Ascending aorta (tissue), 2 donors: ENCODE measurements at places on chromosomes 2 and 18. TPM values are rescaled to one million over a fixed set of nuclear protein-coding genes. Genes with fewer than 3 reads are reported as not detected.

HDHD2 gene
- 3.5 TPM for total RNA-seq

DNA sequence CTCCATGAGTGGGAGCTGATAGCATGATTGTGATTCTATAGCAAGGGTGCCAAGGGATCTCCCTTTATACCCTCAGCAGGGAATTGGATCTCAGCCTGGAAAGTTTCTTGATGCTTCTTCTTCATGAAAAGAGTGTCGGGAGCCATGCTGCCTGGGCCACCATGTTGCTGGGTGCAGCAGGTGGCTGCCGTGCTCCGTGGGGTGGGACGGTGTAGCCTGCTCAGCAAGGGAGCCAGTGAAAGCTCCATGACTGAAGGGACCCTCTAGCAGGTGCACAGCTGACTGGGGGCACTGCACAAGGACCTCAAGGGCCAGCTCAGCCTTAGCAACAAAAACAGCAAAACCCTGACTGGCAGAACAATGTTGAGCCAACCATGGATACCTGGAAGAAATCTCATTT is 368.9 kb upstream of the HS6ST1 start:
- DNase-seq = no peak

FOXD4L1 gene
- total RNA-seq = not detected

DNA sequence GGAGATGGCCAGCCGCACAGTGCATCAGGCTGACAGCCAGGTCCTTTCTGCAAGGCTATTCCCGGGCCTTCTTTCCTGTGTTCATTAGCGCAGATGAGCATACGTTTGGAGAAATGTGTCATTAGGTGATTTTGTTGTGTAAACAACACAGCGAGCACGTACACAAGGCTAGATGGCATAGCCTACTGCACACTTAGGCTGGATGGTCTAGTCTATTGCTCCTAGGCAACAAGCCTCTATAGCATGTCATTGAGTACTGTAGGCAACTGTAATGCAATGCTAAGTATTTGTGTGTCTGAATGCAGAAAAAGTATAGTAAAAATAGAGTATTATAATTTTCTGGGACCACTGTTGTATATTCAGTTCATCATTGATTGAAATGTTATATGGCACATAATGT is 50.9 kb upstream of the PHLPP1 start:
- DNase-seq = no peak

GRCh38 chr2:122748552-122749011 is 993.1 kb downstream of the TSN start:
- no peak for DNase-seq

DNA sequence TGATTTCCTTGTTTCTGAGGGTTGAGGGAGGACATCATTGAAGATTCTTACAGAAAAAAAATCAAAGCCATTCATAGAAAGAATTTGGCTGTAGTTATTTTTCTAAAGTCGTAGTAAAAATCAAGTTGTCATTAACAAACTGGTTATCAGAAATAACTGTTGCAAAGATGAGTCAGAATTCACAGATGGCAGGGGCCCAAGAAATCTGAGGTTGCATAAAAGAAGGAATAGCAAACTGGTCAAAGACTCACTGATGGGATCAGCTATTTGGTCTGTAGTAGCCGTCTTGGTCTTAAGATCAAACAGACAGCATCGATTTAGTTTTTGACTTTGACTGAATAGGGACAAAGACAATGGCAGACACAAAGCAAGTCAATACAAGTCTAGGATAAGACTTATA is 334.3 kb downstream of the FIGN start:
- no peak for DNase-seq

FEV gene
- total RNA-seq = not detected

WDR7 gene
- 13.5 TPM for total RNA-seq

DNA sequence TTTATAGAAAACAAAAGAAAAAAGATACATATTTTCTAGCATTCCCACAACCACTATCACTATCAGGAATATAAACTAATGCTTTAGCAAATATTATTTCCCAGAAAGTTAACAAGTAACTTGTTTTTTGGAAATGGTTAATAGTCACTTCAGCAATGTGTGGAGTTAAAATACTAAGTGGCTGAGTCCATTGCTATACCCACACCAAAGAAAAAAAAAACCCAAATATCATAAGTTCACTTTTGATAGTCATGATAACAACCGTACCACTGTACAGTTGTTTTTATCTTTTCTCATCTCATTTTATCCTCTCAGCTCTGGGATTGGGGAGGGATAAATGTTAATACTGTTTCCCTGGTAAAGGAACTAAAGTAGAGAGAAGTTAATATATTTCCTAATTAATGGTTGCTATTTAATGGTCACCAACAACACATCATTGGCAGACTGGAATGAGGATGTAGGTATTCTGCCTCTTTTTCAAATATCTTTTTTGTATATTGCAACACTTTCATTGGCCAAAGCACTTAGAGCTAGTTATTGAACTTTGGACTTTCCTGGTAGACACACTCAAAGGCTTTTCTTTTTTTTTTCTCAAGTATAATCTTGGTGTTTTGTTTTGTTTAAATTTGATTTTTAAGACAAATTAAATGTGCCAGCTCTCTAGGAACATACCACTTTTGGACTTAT is 18.4 kb upstream of the KANSL1L start:
- no peak for DNase-seq

MYO7B gene
- total RNA-seq = 1.3 TPM
